Stimulated activated CD4-positive, alpha-beta T cell treated with anti-CD3 and anti-CD28 coated beads, Interleukin-1b, Interleukin-23, amount 100 ng/mL, for 1 hour (primary cell): ENCODE measurements at places on chromosomes 5 and 9.

GRCh38 chr5:4207486-4207885 lies 611.9 kb downstream of the IRX1 start:
- DNase-seq: no peak

- no peak for DNase-seq
Observed at GRCh38 chr9:114968671-114969070, 38.3 kb upstream of the TNFSF8 start.

GRCh38 chr5:36820900-36821299 lies 55.7 kb upstream of the NIPBL start:
- no peak for DNase-seq

DNA sequence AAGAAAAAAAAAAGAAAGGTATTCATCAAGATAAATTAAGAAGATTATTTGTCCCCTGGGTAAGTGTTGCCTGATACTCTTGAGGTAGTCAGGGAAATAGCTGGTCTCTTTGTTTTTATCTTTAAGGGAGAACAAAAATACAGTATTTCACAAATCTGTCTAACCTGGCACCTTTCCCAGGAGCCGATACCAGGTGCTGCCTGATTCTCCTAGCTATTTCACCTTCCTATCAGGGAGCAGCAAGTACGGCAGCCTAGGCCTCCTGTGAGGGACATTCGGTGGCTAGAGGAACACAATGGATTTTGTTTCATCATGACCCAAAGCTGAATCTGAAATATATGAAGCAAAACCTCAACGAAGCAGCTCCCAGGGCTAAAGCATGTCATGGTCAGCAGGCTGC lies 86.0 kb downstream of the TARS1 start:
- no peak for DNase-seq

DNA sequence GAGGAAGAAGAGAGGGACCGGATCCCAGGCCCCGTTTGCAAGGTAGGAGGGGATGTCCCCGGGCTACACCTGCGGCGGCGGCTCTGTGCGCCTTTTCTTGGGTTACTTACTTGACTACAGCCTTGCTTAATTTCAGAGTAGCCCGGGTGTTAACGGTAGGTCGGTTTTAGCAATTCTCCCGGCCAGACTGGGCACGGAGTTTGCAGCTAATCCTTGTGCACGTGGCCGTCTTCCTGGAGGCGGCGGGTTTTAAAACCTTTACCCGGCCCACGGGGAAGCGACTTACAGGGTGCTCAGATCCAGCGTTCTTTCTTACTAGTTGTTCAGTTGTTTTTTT lies 313 bp downstream of the BRIX1 start:
- DNase-seq: no peak

- DNase-seq: no peak
Observed at GRCh38 chr5:138706655-138707480, 46.4 kb upstream of the CTNNA1 start.

GRCh38 chr5:72314571-72315172 lies 5.4 kb downstream of the MRPS27 start:
- DNase-seq: no peak

- no peak for DNase-seq
Observed at GRCh38 chr9:130672466-130672865, 8.1 kb downstream of the PRDM12 start.

DNA sequence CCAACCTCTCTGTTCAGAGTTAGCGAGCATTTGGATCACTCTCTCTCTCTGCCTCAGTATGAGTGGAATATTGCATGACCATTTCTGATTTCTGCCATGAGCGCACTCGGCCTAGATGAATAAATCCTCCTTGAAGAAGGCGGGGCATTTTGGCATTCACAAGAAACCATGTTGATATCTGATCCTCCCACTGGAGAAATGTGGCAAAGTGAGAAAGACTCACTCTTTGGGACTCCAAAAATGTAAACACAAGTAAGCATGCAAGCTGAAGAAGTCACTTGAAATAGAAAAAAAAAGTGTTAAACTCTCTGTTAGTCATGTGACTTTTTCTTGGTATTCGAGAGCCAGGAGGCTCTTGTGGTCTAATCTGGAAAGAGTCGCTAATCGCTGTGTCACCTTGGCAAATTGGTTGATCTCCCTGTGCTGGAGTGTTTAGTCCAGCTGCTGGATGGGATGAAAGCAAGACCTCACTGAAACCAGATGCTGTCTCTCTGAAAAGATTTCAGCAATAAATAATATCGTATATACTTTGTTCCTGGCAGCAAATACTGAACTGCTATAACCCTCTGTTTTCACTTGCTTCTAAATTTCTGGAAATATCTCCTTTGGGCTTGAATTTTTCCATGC lies 95.5 kb downstream of the GHR start:
- DNase-seq: no peak

GRCh38 chr9:93259490-93260262 lies 75.7 kb downstream of the WNK2 start:
- no peak for DNase-seq

DNA sequence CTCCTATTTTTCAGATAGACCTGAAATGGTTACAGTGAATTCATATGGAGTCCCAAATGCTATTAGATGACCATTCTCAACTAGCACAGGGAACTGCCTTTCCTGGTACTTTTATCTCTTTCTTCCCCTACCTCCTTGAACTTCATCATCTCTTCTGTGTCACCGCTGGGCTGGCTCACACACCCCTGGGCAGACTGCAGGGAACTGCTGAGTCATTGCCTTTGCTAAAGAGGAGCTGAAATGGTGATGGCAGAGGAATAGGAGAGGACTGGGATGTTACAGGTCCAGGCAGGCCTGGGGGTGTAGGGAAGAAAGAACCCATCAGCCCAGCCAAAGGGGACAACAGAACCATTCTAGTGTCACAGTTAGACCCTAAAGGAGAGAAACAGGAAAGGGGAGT lies 322.3 kb downstream of the ASTN2 start:
- DNase-seq: no peak

GRCh38 chr5:112208699-112209615 lies 210.1 kb downstream of the EPB41L4A start:
- no peak for DNase-seq

DNA sequence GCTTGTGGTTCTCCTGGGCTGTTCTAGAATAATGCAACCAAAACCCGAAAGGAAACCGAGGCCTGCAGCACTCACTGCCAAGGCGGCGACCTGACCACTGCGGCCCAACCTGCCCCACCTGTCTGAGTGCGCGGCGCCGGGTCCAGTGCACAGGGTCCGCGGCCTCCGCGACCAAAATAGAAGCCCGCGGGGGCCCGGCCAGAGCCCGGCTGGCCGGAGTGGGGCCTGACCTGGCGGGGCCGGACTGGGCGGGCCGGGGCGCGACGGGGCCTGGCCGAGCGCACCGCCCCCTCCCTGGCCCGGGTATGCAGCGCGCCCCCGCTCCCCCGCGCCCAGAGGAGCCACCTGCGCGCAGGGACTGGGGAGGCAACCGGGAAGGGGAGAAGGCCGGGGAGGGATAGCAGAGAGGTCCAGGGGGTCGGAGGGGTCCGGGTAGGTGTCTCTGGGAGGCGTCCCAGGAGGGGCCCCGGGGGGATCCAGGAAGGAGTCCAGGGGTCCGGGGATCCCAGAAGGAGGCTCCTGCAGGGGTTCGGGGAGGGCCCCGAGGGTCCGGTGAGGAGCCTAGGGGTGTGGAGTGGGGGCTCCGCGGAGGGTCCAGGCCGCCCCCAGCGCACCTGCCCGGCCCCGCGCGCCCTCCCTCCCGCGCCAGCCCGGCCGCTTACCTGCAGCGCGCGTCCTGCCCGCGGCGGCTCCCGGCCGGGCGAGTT lies 503 bp downstream of the SEMA4D start:
- DNase-seq: no peak

DNA sequence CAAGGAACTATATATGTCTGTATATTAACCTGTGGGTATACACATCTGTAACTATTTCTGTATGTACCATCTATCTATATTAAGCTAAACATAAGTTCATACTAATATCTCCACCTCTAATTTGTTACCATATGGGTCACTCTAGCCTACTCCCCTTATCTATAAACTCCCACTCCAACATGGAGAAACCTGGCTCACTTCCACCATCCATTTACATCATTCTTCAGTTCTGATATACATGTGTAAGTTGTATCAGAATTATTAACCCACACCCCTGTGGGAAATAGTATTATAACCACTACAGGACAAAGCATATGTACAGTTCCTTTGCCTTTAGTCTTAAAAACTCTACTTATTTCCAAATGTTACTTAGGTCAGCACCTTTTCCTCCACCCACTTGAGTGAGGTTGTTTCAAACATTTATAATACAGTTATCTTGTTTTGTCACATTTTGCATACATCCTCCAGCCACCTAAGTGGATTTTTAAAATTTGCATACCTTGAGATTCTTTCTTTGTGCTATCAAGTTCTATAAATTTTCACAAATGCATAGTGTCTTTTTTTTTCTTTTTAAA lies 10.6 kb downstream of the NDFIP1 start:
- no peak for DNase-seq

GRCh38 chr5:178246624-178247279 lies 14.2 kb upstream of the PHYKPL start:
- no peak for DNase-seq

DNA sequence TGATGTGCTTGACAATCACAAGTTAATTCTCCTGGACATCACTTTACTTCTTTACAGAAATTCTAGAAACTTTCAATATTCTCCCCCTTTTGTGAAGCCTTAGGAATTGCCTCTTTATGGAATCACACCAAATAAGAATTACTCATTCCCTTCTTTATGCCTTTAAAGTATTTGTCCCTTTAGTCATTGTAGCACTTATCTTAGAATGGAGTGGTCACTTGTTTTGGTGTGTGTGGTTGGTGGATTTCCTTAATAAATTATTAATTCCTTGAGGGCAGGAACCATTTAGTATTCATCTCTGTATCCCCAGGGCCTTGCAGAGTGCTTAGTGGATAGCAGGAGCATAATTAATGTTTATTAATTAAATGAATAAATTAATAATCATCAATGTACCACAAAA lies 307.0 kb downstream of the ARRDC3 start:
- no peak for DNase-seq

DNA sequence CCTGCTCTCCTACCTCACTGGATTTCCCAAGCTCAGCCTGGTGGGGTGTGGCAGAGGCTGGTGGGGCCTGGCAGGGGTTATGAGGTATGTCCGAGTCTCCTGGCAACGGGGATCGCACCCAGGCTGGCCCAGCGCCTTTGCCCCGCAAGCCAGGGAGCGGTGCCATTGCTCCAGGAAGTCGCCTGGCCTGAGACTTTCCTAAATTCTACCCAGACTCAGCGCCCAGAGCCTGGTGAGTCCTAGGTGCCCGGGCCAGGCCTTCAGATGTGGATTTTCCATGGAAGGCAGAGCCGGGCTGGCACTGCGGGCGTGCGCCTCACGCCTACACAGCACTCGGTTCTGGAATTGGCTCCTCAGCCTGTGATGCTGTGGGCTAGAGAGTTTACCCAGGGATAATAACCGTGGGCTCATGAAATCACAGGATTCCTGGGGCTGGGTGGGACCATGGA lies 155.4 kb upstream of the COL5A1 start:
- DNase-seq: no peak

DNA sequence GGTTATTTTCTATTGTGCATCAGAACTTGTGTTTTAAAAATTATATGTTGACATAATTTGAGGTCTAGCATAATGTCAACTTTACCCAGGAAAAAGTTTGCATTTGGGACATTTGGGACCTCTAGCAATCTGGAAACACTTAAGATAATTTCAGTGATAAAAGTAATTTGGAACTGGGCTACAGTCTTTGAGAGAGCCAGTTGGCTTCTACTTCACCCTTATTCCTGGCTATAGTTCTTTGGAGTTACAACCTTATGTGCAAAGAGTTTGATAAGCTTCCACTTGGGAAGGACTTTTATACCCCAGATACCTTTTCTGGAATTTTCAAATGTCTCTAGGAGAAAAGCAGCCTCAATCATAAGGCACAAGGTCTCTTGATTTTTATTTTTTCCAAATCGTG lies 139.3 kb downstream of the ARRDC3 start:
- no peak for DNase-seq

DNA sequence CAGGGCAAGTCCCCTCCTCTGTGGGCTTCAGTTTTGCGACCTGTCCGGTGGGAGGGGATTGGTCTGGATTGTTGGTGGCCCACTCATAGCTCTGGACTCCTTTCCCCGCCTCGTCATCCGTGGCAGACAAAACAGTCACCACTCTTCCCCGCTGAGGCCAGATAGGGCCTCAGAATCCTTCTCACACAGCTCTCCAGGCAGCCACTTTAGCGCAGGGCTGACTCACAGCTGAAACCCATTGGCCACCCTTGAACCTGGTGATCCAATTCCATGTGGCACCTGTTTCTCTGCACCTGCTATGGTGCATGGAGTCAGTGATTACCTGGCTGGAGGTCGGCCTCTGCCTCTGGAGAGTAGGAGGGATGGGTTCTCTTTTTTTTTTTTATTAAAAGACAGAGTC lies 15.8 kb upstream of the CACFD1 start:
- no peak for DNase-seq

- DNase-seq: no peak
Observed at GRCh38 chr5:146528236-146528635, 12.2 kb upstream of the GPR151 start.

- no peak for DNase-seq
Observed at GRCh38 chr9:95261890-95262289, 55.6 kb downstream of the FANCC start.

DNA sequence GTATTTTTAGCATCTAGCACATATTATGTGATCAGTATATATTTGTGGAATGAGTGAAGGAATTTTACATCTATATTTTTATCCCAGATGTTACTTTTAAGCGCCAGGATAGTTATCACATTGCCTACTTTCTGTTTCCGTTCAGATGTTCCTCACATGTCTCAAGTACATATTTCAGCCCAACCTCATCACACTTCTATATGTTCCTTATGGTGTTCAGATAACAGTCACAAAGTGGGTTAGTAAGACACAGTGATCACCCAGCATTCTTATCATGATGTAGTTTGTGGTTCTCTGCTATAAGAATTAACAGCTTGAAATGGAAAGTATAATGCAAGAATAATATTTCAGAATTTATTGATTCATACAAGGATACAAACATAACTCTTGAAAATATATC lies 170.0 kb upstream of the RASA1 start:
- DNase-seq: no peak

DNA sequence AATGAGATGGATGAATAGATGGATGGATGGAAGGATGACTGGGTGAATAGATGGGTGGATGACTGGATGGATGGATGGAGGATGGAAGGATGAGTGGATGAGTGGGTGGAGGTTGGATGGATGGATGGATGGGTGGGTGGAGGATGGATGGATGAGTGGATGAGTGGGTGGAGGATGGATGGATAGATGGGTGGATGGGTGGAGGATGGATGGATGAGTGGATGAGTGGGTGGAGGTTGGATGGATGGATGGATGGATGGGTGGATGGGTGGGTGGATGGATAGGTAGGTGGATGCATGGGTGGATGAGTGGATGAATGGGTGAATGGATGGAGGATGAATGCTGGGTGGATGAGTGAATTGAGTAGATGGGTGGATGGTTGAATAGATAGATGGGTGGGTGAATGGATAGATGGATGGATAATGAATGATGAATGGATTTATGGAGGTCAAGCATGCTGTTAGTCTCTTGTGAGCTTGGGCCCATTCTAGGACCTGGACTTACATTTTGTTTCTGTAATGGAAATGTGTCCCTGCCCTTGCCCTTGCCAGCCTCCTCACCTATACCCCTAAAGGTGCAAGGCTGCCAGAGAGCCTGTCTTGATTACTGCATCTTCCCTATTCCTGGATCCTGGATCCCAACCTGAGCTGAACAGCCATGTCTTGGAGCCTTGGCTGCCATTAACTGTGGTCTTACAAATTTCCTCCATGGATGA lies 159.7 kb upstream of the NFIL3 start:
- no peak for DNase-seq

- no peak for DNase-seq
Observed at GRCh38 chr5:55211184-55211874, 15.8 kb downstream of the MCIDAS start.

GRCh38 chr5:131913603-131914002 lies 31.9 kb downstream of the MEIKIN start:
- no peak for DNase-seq

GRCh38 chr5:180649297-180650039 lies at the start of gene FLT4:
TSS of gene FLT4 (minus strand) at chr5:180649600. CDS start at chr5:180649545, 55 bp downstream.
- no peak for DNase-seq
